B cell (primary cell): ENCODE measurements at places on chromosomes 13 and 19.

- no peaks in the 10 kb centered on the region for H3K36me3 ChIP-seq
- H3K4me3 ChIP-seq = no peak overlapping the region
- H3K4me1 ChIP-seq = no peaks in the 10 kb centered on the region
- no peaks in the 10 kb centered on the region for H3K27me3 ChIP-seq
- no peak overlapping the region for H3K27ac ChIP-seq
- DNase-seq = no peak
These were observed 386.3 kb downstream of the KCTD12 start for GRCh38 chr13:76499891-76500290.

DNA sequence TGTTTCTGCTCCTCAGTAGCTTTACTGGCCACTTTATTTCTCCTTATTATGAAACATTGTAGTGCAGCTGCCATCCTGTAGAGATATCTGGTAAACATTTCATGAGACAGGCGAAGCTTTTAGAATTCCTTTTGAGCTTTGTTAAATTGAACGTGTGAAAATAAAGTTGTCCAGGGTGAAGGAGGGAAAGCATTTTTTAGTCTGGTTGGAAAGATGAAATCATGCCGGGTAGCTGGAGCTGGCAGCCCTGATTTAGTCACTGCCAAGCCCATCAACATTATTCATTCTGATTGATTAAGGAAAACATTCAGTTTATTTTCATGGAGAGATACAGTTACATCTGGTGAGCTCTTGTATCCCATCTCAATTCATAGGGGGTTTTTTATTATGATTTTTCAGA, 326.2 kb upstream of the GPC6 start:
- no peak overlapping the region for H3K27ac ChIP-seq
- no peak for DNase-seq
- no peaks in the 10 kb centered on the region for H3K36me3 ChIP-seq
- no peaks in the 10 kb centered on the region for H3K4me1 ChIP-seq
- H3K4me3 ChIP-seq = no peak overlapping the region

DNA sequence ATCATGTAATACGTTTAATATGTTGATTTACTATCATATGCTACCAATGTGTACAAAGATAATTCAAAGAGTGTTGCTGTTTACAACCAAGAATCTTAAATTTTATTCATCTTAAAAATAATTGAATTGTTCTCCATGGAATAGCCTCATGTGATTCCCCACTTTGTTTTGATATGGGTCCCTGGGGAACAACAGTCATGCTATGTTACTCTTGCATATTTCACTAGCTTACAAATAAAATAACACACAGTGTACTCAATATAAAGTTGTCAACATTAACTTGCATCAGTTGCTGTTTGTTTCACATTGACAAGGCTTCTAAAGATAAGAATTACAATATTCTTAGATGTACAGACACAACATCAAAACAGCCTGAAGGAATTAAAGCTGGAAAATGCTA, 2.3 kb downstream of the ENOX1 start:
- H3K4me1 ChIP-seq = peaks cover 13% of the 10 kb centered on the region
- H3K4me3 ChIP-seq = no peak overlapping the region
- H3K36me3 ChIP-seq = no peaks in the 10 kb centered on the region
- peaks cover 32% of the 10 kb centered on the region for H3K27me3 ChIP-seq

- no peaks in the 10 kb centered on the region for H3K36me3 ChIP-seq
- no peak for DNase-seq
- peaks cover 22% of the 10 kb centered on the region for H3K27me3 ChIP-seq
- H3K27ac ChIP-seq = no peak overlapping the region
These were observed 9.5 kb downstream of the NKPD1 start for GRCh38 chr19:45151320-45151719.
